ENCODE measurements at places on chromosomes 11 and 22. TPM values are rescaled to one million over a fixed set of nuclear protein-coding genes. Genes with fewer than 3 reads are reported as not detected.

The CD3E gene
- total RNA-seq: 455 TPM

The CATSPER1 gene
- total RNA-seq: not detected

The CCDC87 gene
- total RNA-seq: 0.19 TPM

The LMO2 gene
- not detected for total RNA-seq

The UPK3A gene
- not detected for total RNA-seq

The P4HA3 gene
- not detected for total RNA-seq

Data from activated naive CD4-positive, alpha-beta T cell treated with anti-CD3 and anti-CD28 coated beads, Interleukin-2, amount 50 U/mL, for 72 hours (primary cell).